ENCODE measurements at places on chromosomes 5 and 9. TPM values are rescaled to one million over a fixed set of nuclear protein-coding genes. Genes with fewer than 3 reads are reported as not detected.

GRCh38 chr5:150134198-150134588 lies 21.5 kb downstream of the PDGFRB start:
- no peak for DNase-seq

- DNase-seq: no peak
These were observed 25.2 kb downstream of the PRRC2B start for GRCh38 chr9:131419026-131419614.

DNA sequence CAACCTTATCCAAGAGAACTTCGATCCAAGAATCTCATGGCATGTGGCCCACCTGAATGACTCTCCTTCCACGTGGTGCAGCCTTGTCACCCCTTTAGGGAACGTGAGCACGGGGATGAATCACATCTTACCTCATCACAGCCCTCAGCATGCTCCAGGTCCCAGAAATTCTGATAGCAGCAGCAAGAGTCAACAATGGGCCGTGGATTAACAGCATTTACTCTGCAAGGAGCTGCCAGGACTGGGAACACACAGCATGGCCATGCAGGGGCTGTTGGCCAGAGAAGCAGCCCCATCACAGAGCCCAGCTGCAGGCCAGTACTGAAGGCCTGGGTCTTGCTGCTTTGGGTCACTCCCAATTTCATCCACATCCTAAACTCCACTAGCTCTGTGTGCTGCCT lies 150.4 kb downstream of the C5orf15 start:
- DNase-seq: peak; percentile 84

DNA sequence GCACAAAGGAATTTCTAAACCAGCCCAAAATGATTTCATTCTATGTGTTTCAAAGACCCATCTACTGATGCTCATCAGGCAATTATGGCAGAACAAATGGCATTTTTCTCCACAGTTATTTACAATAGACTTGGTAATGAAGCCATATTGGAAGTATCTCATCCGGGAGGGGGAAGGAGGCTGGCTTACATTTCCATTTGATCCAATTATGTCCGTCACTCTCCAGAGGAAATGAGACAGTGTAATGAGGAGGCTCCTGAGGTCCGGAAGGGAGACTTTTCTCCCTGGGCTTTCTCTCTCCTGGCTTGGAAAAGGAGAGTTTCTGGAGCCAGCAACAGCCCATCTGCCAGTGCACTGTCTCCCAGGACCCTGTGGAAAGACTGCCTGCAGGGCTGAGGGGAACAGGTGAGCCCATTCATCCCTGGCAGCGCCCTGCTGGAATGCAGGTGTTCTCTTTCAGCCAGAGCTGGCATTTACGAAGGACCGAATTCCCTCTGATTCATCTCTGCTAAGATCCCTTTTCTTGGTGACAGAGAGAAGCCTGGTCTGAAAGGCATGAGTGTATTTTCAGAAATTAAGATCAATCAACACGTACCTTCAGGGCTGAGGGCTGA lies 54.9 kb upstream of the SAP30L start:
- DNase-seq: no peak

GRCh38 chr5:34533582-34534522 lies 122.3 kb upstream of the RAI14 start:
- no peak for DNase-seq

GRCh38 chr5:149938279-149938678 lies 6.3 kb downstream of the PDE6A start:
- DNase-seq: peak; percentile 40

GRCh38 chr5:151278845-151279244 lies 24.7 kb downstream of the SLC36A3 start:
- DNase-seq: no peak

DNA sequence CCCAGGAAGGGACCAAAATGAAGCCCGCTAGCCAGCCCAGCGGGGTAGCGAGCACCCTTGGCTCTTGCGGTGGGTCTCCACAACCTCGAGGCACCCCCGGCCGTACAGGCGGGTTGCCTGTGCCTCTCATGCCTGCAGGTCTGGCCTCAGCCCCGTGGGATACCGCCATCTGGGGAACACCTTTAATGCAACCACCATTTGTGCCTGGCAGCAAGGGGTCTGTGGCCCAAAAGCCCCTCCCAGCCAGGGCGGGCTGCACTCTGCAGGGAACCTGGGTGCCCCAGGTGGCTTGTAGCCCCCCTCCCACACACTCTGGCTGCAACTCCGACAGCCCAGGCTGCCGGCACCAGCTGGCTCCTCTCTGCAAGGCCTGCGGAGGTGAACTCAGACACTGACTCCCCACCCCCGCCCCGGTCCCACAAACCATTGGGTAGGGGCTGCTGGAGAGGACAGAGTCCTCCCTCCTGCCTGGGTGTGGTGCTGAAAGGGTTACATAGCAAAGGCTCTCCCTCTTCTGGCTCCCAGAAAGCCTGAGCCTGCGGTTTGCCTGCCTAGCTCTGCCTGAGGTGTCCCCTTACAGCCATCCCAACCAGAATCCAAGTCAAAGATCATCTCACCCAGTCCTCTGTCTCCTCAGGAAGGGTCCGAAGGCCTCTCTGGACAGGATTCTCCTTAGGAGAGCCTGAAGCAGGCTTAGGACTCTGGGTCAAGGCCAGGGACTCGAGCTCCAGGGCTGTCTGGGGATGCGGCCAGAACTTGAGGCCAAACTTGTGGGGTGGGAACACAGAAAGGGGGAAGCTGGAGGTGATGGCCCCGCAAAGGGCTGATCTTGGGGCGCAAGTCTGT lies 109.4 kb downstream of the PSD2 start:
- DNase-seq: no peak

- no peak for DNase-seq
These were observed 70.2 kb downstream of the SEMA4D start for GRCh38 chr9:89427621-89428221.

LAMC3 gene
- 0.73 TPM for total RNA-seq

- DNase-seq: no peak
These were observed 152.9 kb downstream of the PIK3R1 start for GRCh38 chr5:68368311-68369022.

Measured in stomach (tissue), 19 donors.